ENCODE measurements at places on chromosomes 3 and 15. TPM values are rescaled to one million over a fixed set of nuclear protein-coding genes. Genes with fewer than 3 reads are reported as not detected.

DNA sequence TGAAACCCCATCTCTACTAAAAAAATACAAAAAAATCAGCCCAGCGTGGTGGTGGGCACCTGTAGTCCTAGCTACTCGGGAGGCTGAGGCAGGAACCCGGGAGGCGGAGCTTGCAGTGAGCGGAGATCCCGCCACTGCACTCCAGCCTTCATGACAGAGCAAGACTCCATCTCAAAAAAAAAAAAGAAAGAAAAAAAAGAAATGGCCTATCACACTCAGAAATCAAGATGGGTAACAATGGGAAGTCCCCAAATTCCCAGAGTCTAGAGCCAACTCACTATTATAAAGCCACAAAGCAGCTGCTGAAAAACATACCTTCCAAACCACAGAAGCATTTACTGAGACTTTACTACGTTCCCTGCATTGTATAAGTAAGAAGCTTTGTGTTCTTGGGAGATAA is 7.5 kb downstream of the HDGFL3 start:
- peak; percentile 58 for DNase-seq

DNA sequence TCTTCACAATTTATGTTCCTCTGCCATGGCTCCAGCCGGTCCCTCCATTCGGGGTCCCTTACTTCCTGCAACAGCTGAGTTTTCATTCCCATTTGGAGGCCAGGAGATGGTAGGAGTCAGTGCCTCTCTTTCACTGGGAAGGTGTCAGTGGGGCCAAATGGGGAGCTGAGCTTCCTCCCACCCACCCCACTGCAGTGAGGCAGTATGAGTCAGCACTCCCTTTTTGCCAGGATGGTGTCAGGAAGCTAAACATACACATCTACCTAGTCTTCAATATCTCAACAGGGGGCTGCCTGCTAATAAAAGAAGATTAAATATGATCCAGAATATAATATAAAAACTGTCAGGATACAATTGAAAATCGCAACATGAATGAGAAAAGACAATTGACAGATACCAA is 12.7 kb upstream of the ACTC1 start:
- DNase-seq = no peak

The PPP1R14D gene
- not detected for total RNA-seq

The CNTN4 gene
- not detected for total RNA-seq

Measured in CD8-positive, alpha-beta T cell (primary cell).